Stimulated activated CD4-positive, alpha-beta T cell treated with anti-CD3 and anti-CD28 coated beads, Interleukin-15, amount 100 ng/mL, for 1 hour (primary cell): ENCODE measurements at places on chromosomes 7 and 10.

DNA sequence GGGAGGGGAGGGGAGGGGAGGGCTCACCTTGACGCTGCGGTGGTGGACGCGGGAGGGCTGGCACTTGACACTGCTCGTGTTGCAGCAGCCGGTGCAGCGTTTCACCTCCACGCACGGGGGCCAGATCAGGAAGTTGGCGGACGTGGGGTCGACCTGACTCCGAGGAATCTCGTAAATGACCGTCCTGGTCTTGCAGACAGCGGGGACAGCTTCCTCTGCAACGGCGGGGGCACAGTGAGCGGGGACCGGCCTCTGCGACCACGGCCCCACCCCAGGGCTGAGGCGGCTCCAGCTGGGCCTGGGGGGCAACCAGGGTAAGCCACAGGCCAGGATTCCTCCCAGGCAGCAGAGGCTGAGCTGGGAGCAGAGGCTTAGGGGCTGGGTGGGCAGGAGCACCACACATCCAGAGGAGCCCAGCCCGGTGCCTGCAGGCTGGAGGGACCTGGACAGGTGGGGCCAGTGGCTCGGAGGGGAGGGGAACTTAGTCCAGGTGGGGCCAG, 8.8 kb downstream of the PDGFA start:
- DNase-seq, result no peak

- no peak for DNase-seq
Observed at GRCh38 chr7:116842371-116842770, 20.0 kb upstream of the CAPZA2 start.

- DNase-seq, result no peak
Observed at GRCh38 chr7:41287559-41288335, 415.1 kb downstream of the INHBA start.

GRCh38 chr10:25952857-25953256, 18.8 kb downstream of the MYO3A start:
- DNase-seq, result no peak

DNA sequence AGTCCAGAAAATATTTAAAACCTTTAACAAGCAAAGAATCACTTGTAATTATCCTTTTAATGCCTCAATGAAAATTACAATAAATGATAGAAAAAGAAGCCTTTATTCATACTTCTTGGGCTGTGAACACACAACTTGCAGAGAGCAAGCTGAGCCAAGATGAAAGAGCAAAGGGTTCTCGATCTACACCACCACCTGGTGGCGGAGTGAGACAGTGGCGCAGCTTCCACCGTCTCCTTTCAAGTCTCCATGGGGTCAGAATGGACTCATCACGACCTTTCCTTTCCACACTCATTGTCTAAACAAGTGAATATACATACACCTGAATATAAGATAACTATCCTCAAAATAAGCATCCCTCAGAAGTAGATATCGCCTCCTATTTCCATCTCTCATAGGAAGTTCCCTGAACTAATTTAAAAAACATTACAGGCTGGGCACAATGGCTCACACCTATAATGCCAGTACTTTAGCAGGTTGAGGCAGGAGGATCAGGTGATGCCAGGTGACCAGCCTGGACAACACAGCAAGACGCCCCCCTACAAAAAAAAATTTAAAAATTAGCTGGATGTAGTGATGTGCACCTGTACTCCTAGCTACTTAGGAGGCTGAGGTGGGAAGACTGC, 40.7 kb downstream of the ATE1 start:
- DNase-seq, result no peak

DNA sequence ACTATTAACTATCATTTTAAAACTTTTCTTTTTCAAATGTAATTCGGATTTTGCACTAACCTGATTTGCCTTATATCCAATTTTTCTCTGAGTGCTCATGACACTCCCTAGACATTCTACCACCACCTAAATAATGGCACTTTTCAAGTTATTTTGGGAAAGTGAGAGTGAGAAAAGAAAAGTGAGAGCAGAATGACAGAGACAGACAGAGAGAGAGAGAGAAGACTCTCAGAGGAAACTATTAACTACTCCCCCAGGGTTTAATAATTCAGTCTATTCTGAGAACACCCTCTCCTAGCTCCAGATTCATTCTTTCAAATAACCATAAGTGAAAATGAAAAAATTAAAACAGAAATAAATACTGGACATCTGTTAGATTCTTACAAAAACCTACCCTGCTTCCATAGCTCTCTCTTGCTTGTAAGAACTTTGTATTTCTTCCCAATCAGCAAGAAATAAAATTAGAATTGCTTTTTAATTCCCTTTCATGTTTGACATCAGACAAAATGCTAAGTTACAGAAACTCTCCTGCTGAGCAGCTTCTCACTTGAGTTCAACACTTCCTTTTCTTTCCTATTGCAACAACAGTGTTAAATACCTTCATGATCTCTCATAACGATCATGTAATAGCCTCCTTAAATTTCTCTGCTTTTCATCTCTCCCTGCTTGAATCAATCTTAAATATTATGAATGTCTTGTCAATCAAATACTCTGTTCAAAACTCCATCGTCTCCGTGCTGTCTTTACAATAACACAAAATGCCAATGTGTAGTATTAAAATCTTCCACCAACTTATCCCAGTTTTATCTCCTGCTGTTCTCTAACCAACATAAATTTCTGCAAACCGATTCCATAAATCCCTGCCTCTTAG, 191.7 kb downstream of the SEMA3E start:
- DNase-seq, result no peak

- DNase-seq, result no peak
Observed at GRCh38 chr7:47497367-47498096, 84.4 kb downstream of the TNS3 start.

- no peak for DNase-seq
Observed at GRCh38 chr7:30888747-30889146, 22.9 kb upstream of the AQP1 start.

GRCh38 chr7:132553031-132553430, 23.2 kb downstream of the PLXNA4 start:
- DNase-seq, result no peak

GRCh38 chr7:5234852-5235831, 45.1 kb downstream of the WIPI2 start:
- DNase-seq, result no peak

GRCh38 chr7:74475987-74476350, 22.3 kb downstream of the GTF2IRD1 start:
- DNase-seq, result no peak

DNA sequence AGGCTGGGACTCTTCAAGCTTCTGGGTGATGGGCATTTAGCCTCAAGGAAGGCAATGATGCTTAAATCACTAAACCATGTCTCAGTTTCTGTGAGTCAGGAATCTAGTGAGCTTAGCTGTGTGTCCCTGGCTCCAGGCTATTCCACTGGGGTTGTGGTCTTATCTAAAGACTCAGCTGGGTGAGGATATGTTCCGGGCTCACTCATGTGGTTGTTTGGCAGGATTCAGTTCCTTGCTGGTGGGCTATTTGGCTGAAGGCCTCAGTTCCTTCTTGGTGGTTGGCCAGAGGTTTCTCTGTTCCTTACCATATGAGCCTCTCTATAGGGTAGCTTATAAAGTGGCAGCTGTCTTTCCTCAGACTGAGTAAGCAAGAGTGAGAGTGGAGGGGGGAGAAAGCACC, 12.0 kb downstream of the EVX1 start:
- DNase-seq, result no peak

DNA sequence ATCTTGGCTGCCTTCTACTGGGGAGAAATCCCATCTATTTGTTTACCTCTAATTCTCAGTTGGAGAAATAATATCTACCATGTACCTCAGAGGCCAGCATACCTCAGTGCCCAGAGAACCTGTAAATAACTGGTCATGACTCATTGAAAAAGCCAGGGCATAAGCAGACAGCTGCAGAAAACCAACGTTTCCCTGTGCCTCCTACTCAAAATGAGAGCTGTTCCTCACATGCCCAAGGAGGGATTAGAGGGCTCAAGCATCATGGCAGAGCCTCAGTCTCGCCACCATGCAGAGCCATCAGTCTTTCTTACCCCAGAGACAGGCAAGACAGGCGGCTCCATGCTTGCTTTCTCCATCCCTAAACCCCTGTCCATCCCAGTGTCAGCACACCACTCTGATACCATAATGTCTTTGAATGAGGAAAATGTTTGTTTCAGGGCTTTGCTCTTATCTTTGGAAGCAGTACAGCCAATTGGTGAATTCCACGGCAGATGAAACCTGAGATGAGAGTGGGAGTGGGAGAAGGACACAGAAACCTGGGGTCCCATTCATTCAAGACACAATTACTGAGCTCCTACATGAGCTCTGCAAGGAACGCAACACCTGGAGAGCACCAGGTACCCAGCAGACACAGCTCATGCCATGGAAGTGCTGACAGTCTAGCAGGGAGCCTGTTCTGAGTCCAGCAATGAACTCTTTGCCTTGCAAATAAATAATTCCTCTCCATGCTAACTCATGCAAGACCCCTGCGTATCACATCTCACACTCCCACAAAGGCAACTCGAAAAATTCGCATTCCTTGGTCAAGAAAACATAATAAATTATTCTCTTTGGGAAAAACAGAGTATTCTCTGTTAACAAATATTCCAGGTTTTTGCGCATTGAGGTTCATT, 21.1 kb downstream of the PON1 start:
- no peak for DNase-seq

DNA sequence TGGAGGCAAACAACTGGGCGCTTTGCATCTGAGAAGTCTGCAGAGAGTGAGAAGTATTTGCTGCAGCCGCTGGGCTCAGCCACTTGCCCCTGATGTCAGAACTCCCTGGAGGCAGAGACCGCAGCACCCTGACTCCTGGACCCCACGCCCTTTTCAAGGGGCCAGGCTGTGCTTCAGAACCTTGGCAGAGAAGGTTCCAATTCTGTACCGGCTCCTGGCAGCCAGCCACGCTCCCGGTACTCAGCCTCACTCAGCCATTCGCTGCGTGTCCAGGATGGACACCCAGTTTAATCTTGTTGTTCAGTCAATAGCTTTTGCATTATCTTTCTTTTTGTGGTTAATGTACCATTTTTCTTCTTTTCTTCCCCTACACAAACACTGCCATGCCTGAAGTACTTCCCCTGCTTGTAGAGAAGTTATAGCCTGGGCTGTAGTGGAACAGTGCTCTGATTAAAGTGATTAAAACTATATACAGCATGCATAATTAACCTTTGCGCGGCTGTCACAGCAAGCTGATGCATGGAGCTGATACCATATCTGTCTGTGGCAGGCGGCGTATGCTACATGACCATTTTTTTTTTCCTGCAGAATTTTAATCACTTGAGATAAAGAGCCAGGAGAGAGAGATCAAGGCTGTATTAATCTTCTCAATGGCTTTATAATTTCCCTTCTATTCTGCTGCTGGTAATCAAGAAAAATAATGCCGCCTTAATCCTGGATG, 578.5 kb downstream of the SDK1 start:
- no peak for DNase-seq

DNA sequence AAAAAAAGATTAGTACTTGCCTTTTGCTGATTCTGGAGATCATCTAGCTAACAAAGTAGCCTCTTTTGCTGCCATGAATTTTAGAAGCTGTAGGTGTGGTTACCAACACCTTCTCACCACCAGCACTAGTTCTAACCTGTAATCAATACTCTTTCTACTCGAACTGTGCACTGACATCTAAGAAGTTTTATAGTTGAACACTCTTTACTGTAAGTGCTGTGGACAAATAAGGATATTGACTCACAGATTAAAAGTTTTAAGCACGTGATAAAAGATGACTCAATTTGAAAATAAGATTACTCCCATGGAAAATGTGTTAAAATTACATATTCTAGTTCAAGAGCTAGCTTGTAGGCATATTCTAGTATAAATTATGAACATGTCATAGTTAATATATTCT, 89.9 kb downstream of the REEP3 start:
- no peak for DNase-seq

- DNase-seq, result no peak
Observed at GRCh38 chr10:86636311-86636710, 18.0 kb upstream of the OPN4 start.

DNA sequence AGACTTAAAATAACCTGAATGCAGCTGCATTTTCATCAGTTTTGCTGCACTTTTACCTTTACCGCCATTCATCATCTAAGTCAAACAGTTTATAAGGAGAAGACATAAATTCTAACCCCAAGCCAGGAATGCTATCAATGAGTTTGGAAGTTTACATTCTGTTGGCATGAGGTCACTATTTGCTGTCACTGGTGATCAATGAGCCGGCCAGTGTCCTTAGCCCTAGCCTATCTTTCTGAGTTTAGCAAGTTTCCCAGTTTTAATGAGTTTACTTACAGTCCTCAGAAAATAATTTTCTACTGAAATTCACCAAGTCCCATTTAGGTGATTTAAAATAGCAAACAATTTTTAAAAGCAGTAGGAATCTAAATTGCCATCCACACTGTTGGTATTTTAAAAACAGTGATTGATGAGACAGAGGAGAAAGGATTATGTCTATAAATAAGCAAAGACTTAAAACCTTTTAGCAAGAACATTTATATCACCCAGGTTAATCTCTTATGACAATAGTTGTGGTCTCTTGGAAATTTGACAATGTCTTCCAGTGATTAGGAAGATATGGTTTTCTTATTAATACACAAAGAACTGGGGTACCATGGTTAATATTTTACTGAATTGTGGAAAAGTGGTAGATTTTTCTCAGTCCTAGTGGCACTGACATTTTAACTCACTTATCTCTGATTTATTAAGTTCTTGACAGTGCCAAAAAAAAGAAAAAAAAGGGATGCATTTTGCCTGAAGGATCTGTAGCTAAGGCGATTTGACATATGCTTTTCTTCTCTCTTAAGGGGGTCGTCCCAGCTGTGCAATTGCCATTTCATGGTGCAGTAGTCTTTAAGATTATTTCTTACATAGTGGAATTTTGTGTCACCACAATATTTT, 443.4 kb upstream of the ANKRD30A start:
- DNase-seq, result no peak

- no peak for DNase-seq
Observed at GRCh38 chr10:31313396-31313795, 5.6 kb upstream of the ZEB1 start.

DNA sequence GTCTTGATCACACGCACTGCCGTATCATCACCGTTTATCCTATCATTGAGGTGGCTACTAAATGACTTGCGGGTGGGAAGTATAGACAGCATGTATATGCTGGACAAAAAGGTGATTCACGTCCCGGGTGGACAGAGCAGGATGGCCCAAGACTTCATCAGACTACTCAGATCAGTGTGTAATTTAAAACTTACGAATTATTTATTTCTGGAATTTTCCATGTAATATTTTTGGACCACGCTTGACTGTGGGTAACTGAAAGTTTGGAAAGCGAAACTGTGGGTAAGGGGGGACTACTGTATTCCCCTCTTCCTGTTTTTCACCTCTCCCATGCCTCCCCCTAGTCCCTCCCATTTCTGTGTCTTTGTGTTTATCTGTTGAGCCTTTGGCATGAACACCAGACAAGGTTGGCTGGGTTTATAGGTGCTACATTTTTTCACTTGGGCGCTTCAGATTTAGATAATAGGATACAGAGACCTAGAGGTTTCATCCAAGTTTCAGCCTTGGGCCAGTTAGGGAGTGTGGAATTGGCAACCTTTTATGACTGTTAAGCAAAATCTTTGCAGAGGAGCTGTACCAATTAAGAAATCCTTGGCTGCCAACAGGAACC, 55.8 kb downstream of the RBM20 start:
- no peak for DNase-seq

GRCh38 chr7:107258737-107259136, 89.9 kb downstream of the HBP1 start:
- DNase-seq, result no peak
